ENCODE measurements at places on chromosomes 16 and 17.

GRCh38 chr16:81560979-81561657 is 116.5 kb downstream of the CMIP start:
- no peak for DNase-seq

GRCh38 chr16:59170099-59170712 is 436.1 kb upstream of the GOT2 start:
- DNase-seq: no peak

- DNase-seq: no peak
These were observed 51.2 kb upstream of the DHX40 start for GRCh38 chr17:59513934-59514841.

GRCh38 chr17:27804113-27804512 is 3.8 kb upstream of the NOS2 start:
- DNase-seq: no peak

- DNase-seq: no peak
These were observed 21.0 kb upstream of the ZNF750 start for GRCh38 chr17:82860606-82861392.

DNA sequence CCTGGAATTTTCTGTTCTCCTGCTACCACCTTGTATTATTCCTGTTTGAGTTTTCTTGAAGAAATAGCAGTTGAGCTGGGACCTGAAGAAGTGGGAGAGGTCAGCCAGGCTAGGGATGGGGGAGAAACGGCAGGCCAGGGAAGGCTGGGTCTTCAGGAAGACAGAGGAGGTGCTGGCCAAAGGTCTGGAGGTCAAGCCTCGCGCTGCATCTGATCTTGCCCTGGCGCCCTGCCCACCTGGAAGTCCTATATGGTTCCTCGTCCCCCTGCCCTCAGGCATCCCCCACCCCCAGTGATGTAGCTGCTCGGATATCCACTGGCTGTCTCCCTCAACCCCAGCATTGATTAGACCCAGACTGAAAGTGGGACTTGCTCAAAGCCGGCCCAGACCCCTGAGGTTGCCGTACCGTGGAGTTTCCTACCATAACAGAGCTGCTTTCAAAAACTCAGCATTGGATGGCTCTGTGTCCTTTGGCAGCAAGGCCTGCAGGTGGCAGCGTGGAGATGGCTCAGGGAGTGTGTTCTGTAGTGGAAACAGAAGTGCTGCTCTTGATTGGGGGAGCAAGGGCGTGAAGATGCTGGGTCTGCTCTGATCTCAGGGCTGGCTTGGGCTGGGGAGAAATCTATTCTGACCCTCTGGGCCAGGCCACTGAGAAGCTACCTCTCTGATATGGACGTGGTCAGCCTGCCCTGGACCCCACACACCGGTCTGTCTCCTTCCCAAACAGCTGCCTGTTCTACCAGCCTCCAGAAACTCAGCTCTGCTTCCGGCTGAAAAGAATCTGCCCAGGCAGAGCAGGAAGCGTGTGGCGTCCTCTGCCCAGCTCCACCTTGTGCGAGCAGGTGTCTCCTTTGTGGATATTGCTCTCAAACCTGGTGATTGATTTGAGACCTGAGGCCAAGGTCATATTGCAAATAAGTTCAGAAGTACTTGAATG is 107.0 kb upstream of the CACNG5 start:
- no peak for DNase-seq

Measured in stimulated activated CD8-positive, alpha-beta memory T cell treated with anti-CD3 and anti-CD28 coated beads, Interleukin-4, amount 100 ng/mL, for 4 hours (primary cell).